Pulmonary artery endothelial cell (primary cell): ENCODE measurements at places on chromosomes 3 and 15.

DNA sequence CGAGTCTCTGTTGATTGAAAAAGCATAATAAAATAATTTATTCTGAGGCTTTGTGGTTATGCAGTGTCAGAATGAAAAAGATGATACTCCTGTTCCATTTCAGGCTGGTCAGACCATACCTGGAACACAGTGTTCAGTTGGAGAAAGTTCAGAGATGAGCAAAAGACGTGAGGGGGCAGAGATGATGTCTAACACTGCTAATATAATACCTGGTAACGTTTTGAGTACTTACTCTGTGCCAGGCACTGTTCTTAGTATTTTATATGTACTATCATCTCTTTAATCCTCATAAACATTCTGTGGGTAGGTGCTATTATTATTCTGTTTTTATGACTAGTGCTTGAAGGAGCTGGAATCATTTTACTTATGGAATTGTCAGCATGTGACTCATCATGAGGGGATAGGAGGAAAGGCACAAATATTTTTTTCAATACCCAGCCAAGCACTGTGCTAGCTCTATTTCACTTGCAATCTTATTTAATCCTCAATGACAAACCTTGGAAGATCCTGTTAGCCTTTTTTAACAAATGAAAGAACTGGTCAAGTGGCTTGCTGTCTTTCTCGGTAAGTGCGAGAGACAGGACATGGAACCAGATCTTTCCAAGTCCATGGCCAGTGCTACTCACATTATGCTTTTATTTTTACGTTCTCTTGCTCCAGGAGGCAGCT, 31.8 kb downstream of the IQGAP1 start:
- peak; percentile 27 for DNase-seq

GRCh38 chr3:25597535-25598101, 67.1 kb downstream of the TOP2B start:
- no peak for DNase-seq

DNA sequence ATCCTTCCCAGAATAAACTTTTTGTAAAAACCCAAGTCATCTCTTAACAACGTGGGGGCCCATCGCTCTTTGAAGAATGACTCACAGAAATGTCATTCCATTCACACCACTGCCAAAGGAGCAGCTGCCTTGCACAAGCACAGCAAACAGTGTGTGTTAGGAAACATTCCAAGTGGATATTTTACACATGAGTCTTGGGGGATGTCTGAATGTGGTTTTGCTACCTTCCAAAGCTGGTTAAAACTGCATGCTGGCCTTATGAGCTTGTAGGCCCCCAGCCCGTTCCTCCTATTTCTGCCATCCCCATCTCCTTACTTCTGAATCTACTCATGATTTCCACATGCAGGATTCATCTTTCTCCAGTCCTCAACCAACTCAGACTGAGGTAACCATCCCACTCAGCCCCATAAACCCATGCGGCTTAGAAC, 130.8 kb downstream of the CPNE4 start:
- no peak for DNase-seq

DNA sequence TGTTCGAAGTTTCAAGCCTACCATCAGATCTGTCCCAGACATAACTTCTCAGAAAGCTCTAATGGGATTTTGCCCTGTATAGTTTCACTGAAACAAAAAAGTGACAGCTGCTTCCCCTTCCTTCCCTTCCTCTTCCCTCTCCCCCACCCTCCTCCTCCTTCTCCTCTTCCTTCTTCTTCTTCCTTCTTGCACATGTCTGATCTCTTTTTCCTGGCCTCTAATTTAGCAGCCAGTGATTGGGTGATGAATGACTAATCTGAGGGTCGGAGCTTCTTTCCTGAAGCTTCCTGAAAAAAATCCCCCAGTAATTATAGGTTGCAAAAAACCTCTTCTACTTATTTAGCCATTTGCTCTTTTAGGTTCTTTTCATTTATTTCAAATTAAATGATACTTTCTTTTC, 168.7 kb downstream of the POTEB3 start:
- DNase-seq: no peak
